ENCODE measurements at places on chromosomes 13 and 19.

GRCh38 chr13:25890671-25891212 is 161.1 kb downstream of the SHISA2 start:
- ATAC-seq = no peak

DNA sequence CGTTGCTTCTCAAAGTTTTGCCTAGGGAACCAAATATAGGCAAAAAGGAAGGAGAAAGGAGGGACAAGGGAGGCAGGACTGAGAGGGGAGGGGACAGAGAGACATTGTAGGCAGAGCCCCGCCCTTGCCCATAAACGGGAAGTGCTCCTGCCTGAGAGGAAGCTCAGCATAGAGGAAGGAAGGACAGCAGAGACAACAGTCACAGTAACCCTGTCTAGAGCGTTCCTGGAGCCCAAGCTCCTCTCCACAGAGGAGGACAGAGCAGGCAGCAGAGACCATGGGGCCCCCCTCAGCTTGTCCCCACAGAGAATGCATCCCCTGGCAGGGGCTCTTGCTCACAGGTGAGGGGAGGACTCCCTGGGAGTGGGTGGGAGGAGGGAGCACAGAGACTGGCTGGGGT is at the start of gene CEACAM21:
Gene CEACAM21 (plus strand): TSS at position 169 of the 400 bp plus-strand sequence. CDS start 109 bp downstream, at position 278.
- peak; percentile 99 for ATAC-seq

DNA sequence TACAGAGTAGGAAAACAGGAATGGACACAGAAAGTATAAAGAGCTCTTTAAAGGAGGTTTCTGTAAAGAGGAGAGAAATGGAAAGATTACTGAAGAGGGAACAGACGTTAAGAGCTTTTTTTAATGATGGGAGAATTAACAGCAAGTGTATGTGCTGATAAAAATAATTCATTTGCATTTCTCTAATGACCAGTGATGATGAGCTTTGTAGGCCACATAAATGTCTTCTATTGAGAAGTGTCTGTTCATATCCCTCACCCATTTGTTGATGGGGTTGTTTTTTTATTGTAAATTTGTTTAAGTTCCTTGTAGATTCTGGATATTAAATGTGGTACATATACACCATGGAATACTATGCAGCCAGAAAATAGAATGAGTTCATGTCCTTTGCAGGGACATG is 40.0 kb downstream of the MYO16 start:
- ATAC-seq = no peak

DNA sequence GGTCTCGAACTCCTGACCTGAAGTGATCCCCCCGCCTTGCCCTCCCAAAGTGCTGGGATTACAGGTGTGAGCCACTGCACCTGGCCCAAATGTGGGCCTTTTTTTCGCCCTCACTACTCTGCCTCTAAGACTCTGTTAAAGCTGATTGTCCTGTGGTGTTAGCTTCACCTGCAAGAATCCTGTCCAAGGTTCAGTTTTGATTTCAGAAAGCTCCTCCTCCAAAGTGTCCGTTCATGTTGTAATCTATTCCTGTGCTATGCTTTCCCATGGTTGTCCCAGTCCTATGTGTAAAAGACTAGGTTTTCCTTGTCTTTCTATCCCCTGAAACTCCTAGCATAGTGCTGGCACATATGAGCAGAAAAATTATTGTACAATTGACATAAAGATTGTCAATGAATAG is 440.9 kb downstream of the KLF5 start:
- no peak for ATAC-seq

DNA sequence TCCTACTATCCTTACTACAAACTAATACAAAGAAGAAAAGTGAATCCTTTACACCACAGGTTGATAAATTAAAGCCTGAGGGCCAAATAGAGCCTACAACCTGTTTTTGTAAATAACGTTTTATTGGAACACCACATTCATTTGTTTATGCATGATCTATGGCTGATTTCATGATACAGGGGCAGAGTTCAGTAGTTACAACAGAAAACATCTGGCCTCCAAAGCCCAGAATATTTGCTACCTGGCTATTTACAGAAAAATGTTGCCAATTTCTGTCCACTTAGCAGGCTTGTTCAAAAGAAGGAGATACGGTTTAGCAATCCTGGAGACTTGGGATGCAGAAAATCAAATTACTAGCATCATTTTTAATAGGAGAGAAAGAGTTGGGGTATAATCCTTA is 24.1 kb downstream of the DCT start:
- ATAC-seq = no peak

DNA sequence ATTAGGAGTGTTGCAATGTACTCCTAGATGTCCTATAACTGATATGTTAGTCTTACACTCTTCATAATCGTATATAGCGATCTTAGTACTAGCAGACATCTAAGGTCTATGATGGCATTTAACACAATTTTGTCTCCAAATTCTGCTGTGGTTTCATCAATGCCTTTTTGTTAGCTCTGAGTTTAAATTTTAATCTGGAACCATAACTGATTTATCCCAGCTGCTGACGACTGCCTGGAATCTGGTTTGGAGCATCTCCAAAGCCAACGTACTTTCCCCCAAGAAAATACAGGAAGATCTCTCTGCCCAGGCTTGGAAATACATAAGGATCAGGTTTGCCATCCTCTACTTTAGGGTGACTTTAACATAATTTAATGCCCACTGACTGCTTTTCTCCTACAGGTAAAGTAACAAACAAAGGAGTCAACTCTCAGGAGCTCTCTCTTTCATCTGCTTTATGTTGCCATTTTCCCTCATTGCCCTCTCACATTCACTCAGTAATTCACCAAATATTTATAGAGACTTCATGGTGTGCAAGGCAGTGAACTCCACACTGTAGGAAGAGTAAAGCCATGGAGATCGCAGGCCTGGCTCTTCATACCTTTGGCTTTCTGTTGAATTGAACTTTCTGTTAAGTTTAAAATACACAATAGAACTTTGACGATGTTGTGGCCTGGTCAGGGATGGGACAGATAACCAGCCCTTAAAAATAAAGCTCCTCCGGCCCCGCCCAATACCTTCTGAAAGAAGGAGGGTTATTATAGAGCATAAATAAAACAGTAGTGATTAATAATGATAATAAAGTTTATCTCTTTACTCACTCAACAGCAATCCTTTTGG is 23.3 kb upstream of the SPART start:
- ATAC-seq = no peak

Measured in stimulated activated memory B cell treated with anti-CD40 and anti-IgM and Interleukin-4, amounts not matched to agents 10 μg/mL and 1 μg/mL and 100 μg/mL, for 72 hours (primary cell).